ENCODE measurements at places on chromosomes 6 and 20.

DNA sequence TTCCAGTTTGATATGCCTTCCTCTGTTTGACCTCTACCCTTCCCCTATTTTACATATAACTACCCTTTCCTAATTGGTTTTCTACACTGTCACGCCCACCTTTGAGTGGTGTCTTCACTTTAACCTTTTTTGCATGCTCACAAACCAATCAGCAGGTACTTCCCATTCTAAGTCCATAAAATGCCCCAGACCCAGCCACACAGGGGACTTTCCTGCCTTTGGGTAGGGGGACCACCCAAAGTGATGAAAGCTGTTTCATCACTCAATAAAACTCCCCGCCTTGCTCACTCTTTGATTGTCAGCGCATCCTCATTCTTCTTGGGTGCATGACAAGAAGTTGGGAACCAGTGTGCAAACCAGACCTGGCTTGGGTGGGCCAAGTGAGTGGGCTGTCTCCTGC, 20.5 kb upstream of the SNRPC start:
- DNase-seq: no peak

DNA sequence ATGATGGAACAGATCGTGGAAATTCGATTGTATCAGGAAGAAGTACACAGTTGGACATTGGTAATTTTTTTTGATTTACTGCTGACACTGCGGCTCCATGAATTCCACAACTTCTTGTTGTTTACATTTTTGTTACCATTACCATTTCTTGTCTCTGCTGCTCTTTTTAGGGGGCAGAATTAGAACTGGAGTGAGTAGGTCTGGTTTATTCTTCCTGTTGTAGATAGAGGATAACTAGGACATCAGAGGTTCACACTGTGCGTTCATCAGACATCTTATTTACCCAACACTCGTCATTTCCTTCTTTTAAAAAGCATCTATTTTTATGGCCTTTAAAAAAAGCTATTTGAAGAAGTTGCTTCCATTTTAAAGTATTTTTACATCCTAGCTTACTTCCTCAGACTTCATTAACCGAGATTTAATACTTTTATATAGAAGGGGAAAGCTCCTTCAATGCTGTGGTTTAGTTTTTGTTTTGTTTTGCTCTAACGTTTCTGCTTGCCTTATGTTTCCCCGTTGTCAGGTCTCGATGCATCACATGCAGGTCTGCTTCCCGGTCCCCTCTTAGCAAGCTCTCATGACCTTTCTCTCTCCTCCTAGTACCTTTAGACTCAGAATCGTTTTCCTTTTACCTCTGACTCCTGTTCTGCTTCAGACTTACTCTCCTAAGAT, 139.1 kb downstream of the ARID1B start:
- DNase-seq: no peak

GRCh38 chr6:3898265-3898994, 49.3 kb downstream of the FAM50B start:
- DNase-seq: no peak

- DNase-seq: no peak
Observed at GRCh38 chr6:31400467-31401289, 2.7 kb upstream of the MICA start.

DNA sequence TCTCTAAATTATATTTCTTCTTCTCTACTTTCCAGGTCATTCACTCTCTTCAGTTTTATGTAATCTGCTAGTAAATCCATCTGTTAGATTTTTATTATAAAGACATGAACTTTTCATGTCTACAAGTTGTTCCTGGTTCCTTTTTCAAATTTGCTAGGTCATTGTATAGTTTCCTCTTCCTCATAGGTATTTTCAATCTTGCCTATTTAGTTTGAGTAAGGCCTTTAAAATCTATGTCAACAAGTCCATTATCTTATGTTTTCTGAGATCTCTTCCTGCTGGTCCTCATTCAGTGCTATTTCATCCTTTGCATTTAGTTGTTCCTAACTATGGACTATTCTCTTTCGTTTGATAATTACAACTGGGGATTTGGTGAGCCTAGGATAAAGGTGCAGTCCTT, 11.0 kb downstream of the RRBP1 start:
- DNase-seq: no peak

- DNase-seq: no peak
Observed at GRCh38 chr20:24795436-24795835, 153.6 kb upstream of the CST7 start.

DNA sequence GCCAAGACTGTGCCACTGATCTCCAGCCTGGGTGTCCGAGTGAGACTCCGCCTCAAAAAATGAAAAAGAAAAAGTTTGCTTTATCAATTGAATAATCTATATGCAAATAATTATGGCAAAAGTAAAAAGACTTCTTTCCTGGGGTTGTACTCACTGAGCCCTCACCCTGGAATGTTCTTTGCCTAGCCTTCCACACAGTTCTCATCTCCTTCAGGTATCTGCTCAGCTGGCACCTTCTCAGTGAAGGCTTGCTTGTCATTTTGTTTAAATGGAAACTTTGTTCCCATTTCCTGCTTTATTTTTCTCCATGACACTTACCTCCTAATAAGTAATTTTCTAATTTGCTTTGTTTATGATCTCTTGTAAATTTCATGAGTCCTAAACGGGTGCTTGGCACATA, 96.7 kb downstream of the SGK1 start:
- no peak for DNase-seq

GRCh38 chr6:133358574-133359150, 117.5 kb downstream of the EYA4 start:
- DNase-seq: no peak

DNA sequence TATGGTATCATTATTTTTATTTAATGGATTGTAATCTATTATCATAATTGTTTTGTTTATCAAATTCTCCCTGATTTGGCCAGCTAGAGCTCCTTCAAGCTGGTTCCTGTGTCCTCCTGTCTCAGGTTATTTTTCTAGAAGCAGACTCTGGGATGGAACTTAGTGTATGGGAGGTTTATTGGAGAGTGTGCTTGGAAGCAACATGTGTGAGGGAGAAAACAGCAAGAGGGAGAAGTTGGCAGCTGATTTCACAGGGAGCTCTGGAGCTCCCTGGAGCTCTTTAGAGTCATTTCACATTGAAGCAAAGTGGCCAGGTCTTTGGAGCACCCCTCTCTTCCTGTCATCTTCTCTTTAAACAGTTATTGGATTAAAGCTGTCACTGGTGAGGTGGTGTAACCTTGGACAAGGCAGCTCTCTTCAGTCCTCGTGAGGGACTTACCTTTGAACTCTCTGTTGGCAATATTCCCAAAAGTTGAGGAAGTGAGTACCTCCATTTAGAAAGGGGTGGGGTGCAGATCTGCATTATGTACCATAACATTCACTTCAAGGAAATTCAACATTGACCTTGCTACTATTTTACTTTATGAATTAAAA, 103.6 kb downstream of the PHF3 start:
- no peak for DNase-seq

GRCh38 chr20:55471052-55472006, 534.0 kb downstream of the CBLN4 start:
- no peak for DNase-seq

DNA sequence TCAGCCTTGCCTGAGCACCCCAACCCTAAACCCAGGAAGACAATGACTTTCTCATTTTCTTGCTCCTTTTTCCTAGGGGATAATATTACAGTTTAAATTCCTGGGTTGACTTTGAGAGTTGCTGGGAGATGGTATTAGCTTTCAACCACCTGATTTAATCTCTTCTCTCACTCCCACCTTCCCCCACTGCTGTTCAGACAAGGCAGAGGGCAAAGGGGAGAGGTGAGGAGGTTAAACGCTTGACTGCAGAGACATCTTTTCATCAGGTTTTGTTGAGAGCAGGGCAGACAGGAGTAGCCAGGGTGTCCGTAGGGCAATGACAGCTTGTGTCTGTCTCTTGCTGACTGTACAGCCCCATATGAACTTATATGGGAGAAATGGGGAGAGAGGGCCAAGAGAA, 811.2 kb downstream of the MAFB start:
- DNase-seq: no peak

- DNase-seq: no peak
Observed at GRCh38 chr20:2283706-2284423, 11.9 kb upstream of the TGM3 start.

DNA sequence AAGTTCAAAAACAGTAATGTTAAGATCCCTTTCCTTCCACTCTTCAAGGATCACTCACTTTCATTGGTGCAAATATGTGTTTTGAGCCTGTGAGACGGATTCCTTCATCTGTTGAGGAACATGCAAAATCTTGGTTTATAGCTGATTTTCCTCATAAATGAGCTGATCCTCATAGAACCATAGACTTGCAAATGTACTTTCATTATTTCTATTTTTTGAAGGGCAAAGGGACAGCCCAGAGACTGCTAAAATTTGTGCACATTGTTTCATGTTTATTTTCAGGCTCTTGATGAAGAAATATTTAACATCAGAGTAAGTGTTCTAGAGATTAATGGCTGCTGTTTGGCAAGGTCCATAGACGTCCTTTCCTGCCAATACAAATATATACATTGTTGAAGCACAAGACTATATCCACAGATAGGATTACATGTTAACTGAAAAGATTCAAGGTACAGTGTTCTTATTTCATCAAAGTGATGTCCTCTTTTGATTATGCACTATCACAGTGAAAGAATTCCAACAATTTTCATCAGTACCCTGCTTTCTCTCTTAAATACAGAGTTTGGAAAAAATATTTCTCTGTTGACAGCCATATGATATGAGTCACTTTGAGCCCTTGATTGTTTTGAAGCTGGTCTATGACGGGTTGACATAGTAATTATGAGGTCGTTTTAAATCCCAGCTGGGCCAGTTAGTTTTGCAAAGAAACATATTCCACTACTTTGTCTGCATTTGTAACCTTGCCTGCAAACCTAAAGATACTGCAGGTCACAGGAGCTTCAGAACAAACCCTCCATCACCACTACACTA, 95.7 kb downstream of the FILIP1 start:
- DNase-seq: no peak

GRCh38 chr20:16001286-16001685, 572.0 kb downstream of the KIF16B start:
- no peak for DNase-seq

DNA sequence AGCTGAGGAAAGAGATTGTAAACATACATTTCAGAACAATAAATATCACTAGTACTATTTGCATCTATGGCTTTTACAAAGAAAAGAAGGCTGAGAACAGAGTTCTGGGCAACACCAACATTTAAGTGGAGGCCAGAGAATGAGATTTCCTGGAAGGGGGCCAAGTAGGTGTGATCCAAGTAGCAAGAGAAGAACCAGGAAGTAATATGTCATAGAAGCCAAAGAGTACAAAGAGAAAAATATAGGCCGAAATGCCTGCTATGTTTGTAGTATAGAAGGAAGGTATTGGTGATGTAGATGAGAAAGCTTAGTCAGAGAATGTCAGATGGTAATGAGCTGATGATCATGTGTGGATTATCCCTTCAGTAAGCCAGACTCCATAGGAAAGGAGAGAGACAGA, 94.5 kb downstream of the PERP start:
- no peak for DNase-seq

DNA sequence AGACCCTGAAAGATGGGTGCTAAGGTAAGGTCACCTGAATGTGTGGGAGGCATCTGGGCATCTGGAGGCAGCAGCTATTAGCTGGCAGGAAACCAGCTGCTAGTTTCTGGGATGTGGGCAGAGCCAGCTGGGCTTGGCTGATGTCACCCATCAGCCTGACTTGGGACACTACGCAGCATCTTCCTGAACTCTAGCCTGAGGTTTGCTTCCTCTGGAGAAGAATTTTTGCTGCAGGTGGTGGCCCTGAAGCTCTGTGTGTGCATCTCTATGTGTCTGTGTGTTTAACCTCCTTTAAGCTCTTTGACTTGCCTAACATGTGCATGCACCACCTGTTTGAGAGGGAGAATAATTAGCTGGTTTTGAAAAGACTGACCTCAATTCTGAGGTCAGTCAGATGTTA, 465.1 kb upstream of the CHD6 start:
- no peak for DNase-seq

DNA sequence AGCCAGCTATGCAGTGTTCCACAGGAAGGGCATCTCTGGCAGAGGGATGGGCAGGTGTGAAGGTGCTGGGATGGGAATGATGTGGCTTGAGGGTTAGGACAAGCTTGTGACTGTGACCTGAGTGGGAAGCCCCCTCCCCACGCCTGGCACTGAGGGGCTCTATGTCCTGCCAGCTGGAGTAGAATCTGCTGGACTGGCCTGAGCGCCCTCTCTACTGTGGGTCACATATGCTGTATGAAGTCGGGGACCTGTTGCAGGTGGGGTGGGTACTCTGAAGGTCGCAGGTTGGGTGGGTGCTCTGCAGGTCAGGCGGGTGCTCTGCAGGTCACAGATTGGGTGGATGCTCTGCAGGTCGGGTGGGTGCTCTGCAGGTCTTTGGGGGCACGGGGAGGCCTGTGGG, 20.3 kb downstream of the KCNG1 start:
- DNase-seq: no peak

Data from A549 (cell line).